ENCODE measurements at places on chromosomes 12 and 14.

- no peak for DNase-seq
Observed at GRCh38 chr12:117202556-117202955, 12.3 kb upstream of the FBXO21 start.

DNA sequence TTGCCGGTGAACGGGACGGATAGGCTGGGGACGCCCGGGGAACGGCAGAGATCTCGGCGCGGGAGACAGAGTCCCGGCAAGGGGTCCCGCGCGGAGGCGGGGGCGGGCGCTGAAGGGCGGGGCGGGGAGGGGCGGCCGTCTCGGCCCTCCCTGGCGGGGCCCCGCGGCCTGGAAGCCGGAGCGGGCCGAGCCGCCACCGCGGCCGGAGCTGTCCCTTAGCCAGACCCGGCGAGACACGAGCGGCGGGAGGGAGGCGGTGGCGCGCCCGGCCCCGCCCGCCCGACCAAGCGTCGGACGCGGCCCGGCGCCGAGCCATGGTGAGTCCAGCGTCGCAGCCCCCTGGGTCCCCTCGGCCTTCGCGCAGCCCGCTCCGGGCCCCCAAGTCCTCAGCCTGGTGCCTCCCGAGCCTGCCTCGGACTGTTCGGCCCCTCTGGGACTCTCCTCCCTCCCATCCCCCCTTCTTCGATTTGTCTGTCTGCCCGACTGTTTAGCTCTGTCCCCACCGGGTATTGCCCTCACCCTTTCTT, at the start of gene ARHGEF40:
Gene ARHGEF40, plus strand, starts transcription at position 222 of the 527 bp plus-strand sequence. Its CDS starts 93 bp downstream, at position 315.
- no peak for DNase-seq

DNA sequence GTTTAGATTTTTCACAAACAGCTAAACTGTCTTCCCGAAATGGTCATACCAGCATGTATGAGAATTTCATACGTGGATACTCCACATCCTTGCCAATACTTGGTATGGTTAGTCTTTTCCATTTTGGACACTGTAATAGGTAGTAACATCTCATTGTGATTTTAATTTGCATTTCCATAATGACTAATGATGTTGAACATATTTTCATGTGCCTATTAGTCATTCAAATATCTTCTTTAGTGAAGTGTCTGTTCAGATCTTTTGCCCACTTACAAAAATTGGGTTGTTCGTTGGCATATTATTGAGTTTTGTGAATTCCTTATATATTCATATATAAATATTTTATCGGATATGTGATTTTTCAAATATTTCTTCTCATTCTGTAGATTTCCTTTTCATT, 78.0 kb upstream of the GNG2 start:
- no peak for DNase-seq

- no peak for DNase-seq
Observed at GRCh38 chr12:57834086-57834876, 12.2 kb downstream of the CTDSP2 start.

DNA sequence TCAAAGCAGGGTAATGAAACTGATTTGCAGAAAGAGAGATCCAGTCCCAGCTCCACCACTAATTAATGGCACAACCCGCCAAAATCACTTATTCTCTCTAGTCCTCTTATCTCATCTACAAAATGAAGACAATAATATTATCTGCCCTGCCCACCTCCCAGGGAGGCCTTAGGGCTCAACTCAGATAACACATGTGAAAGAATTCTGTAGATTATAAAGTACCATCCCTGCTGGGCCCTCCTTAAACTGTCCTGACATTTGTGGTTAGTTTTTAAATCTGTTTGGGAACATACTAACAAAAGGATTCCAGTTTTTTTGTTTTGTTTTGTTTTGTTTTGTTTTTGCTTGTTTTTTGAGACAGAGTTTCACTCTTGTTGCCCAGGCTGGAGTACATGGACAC, 7.3 kb downstream of the POMT2 start:
- DNase-seq = no peak

- DNase-seq = no peak
Observed at GRCh38 chr14:35821564-35822411, 4.3 kb upstream of the BRMS1L start.

DNA sequence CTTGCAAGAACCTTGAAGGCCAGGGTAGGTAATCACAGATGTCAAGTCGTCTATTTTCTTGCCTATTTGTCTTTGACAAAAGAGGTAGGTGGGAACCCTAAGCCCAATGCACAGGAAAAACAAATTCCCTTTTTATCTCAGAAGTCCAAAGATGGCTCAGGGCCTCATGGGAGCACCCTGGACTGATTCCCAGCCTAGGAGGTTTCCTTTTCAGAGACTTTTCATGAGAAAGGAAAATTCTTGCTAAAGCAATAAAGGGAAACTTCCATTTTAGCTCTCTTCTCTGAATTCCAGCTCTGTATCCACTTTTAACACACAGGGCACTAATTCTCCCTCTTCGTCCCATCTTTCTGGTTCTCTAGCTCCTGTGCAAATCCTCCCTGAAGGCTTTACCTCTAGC, 1.2 kb downstream of the ZNF641 start:
- DNase-seq = no peak

GRCh38 chr12:65646127-65646643, 178.1 kb upstream of the HMGA2 start:
- no peak for DNase-seq

GRCh38 chr14:34060651-34060999, 109.8 kb upstream of the EGLN3 start:
- DNase-seq = no peak

DNA sequence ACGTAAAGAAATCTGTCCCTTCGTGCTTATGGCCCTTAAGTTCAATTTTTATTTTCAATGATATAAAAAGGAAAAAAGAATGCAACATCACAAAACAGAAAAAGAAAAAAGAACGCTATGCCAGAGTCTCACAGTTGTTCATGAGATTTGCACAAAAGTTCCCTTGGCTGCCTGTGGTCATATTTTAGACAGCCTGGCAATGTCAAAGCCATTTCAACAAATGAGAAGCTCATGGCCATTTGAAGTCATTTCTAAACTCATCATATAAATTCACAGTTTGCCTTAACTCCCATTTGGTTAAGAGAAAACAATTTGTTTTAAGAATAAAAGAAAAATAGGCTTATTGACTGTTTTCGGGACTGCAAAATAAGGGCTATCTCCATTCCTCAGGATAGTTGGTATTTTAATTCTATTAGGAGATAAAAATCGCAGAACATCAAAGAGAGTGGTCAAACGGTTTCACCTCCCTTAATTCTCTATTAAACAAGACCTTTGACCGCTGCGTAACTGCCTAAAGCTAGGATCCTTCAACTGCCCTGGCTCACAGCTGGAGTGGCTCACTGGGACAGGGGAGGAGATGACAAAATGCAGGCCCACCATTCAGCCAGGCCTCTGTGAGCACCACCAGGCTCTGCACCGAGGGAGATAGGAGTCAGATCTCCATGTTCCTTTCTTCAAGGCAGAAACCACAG, 119.2 kb upstream of the DAAM1 start:
- DNase-seq = no peak

- DNase-seq = no peak
Observed at GRCh38 chr12:52230364-52231281, 2.4 kb upstream of the KRT7 start.

DNA sequence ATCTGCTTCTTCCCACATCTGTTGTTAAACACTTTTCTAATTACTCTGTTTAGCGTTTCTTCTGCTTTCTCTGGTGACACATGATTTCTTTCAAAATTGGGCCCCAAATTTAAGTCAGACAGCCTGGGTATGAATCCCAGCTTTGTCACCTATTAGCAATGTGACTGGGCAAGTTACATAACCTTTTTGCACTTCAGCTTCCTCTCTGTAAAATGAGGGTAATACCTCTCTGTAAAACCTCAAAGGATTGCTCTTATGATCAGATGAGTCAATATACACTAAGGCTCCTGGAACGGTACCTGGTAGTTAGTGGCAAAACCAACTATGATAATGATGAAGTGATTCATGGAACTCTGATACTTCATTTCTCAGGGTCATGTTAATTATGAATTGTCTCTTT, 33.0 kb downstream of the E2F7 start:
- DNase-seq = no peak

DNA sequence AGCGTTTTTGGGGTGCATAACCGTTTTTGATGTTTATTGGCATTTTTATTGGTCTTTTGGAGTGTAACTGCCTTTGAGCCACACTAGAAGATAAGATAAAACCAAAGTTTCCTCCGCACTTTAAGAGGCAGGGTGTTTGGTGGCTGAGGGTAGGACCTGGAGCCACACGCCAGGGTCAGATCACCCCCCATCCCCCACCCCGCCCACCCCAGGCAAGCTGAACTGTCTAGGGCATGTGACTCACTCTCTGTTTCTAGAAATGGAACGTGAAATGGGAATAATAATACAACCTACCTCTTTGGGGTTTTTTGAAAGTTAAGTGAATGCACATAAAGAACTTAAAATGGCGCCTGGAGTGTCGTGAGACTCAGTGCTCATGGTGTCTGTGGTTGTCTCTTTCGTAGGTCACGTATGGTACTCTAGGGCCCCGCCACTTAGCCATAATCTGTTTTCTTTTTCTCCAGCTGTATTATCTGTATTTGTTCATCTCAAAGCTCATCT, 56.0 kb downstream of the PPP2R5C start:
- no peak for DNase-seq

- DNase-seq = no peak
Observed at GRCh38 chr12:6432991-6433390, 11.8 kb upstream of the CD27 start.

- DNase-seq = no peak
Observed at GRCh38 chr12:102107970-102108369, 11.9 kb downstream of the NUP37 start.

GRCh38 chr14:30417121-30417520, 141.8 kb upstream of the G2E3 start:
- no peak for DNase-seq

DNA sequence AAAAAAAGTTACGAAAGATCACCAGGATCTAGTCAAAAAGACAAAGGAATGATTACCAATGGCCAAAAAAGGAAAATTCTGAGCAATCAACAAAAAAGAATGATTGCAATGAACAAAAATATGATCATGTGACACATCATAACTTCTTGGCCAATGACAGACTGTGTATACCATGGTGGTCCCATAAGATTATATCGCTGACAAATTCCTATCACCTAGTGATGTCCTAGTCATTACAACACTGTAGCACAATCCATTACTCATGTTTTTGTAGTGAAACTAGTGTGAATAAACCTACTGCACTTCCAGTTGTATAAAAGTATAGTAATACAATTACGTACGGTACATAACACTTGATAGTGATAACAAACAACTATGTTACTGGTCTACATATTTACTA, 12.3 kb downstream of the SEL1L start:
- no peak for DNase-seq

DNA sequence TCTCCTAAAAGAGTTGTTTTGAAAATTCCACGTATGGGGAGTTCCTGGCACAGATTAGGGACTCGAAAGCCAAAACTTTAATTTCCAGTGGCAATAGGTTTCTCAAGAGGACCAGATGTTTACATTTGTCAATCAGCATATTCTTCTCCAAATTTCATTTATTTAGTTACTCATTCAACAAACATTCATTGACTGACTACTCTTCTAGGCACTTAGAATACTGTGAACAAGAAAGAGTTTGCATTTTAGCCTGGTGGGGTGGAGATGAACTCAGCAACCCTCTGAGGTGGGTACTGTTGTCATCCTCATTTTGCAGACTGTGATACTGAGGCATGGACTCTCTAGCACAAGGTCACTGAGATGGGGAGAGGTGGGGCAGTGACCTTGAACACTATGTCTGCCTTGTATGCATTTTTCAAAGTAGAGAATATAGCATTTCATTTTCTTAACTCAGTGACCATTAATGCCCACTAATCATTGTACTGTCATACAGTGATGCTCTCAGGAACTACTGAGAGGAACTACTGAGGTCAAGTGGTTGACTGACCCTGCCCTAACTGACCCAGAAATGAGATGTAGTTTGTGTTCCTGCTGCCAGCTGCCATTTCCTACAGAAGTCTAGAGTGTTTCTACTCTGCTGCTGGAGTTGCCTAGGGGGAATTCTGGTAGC, 2.2 kb downstream of the L3HYPDH start:
- no peak for DNase-seq

DNA sequence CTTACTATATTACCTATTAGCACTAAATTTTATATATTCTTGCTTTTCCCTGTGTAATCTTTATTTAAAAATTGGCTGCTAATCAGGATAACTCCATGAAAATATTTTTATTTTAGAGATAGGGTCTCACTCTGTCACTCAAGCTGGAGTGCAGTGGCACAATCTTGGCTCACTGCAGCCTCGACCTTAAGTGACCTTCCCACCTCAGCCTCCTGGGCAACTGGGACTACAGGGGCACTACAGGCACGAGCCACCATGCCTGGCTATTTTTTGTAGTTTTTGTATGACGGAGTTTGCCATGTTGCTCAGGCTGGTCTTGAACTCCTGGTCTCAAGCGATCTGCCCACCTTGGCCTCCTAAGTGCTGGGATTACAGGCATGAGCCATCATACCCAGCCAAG, 32.4 kb upstream of the VCPKMT start:
- DNase-seq = no peak

DNA sequence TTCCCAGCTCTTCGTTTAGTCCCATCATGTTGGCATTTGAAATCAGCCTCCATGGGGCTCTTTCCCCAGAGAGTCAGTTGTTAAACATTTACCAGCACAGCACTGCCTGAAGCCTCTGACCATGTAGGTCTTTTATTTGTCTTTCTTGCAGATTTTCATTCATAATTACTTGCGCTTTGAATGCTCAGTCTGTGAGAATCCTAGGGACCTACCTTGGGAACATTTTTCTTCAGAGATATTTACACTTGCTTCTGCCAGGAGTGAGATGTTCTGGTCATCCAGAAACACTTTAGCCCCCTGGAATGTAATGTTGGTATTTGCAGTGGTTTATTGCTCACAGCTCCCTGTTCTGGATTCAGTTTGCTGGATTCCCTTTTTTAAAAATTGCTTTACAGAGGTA, 41.7 kb downstream of the RPH3A start:
- no peak for DNase-seq

DNA sequence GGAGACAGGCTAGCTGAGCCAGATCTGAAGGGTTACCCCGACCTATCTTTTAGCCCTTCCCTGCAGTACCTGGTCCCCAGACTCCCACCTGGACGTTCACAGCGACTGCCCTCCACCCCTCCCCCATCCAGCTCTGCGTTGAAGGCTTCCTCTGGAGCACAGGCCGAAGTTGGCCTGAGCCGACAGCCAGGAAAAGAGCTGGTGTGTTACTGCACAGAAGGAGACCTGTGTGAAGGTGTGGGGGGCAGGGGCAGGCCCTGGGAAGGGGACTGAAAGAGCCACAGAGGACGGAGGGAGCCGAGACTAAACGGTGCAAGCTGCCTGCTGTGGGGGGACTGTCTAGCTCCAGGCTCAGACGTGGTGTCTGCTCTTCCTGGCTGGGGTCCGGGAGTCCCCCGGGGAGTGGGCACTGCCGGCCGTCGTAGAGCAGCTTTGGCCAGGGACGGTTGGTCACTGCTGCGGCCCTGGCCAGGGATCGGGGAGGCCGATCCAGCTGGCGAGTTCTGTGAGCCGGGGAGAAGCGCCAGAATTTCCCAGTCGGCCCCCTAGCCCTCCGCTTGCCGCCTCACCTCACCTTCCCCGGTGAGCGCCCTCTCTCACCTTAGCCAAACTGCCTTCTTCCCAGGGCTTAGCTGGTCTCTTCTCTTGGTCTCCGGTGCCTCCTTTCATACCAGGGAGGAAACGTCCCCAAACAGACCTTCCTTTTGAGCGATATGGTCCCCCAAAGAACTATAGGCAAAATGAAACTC, 899 bp upstream of the COL2A1 start:
- no peak for DNase-seq

GRCh38 chr12:70719071-70719470, 81.8 kb upstream of the PTPRB start:
- DNase-seq = no peak

- DNase-seq = no peak
Observed at GRCh38 chr14:32008602-32009193, 68.4 kb upstream of the ARHGAP5 start.

- DNase-seq = no peak
Observed at GRCh38 chr12:96487634-96488033, 1.7 kb upstream of the CFAP54 start.
